CMK (cell line): ENCODE measurements at places on chromosomes 1 and 21.

DNA sequence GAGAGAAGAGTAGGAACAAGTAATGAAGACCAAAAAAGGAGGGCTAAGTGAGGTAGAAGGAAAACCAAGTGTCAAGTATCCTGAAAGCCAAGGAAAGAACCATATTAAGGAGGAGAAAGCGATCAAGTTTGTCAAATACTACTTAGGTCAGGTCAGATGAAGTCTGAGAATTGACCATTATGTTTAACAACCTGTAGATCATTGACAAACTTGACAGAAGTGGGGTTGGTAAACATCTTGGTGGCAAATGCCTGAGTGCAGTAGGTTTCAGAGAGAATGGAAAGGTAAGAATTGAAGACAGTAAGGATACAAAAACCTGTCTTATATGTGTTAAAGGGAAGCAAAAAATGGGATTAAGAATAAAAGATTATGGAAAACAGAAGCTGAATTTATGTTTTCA is 3.7 kb upstream of the CHIA start:
- no peak for DNase-seq

DNA sequence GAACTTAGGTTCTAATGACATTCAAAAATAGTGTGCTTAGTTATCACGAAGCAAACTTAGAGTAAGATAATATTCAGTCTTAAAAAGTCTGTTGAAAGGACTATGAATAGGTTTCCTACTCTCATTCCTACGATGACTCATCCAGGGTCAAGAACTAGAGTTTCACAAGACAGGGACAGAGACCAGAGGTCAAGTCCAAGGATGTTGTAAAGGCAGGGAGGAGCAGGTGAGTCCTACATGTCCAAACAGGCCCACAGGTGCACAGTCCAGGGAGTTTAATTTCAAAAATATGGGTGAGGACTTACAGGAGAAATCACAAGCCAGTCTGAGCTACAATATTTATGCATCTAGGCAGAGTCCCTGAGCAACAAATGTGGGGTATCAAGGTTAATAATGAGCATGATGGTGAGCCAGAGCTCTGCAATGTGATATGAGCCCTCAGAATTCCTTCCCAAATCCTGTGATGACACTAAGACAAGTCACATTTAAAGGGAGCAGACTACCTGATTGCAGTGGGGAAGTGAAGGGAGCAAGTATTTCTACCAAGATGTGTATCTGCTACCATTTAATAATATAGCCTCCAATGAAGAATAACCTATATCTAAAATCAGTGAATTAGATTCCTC is 100.0 kb upstream of the NRIP1 start:
- DNase-seq, result no peak

DNA sequence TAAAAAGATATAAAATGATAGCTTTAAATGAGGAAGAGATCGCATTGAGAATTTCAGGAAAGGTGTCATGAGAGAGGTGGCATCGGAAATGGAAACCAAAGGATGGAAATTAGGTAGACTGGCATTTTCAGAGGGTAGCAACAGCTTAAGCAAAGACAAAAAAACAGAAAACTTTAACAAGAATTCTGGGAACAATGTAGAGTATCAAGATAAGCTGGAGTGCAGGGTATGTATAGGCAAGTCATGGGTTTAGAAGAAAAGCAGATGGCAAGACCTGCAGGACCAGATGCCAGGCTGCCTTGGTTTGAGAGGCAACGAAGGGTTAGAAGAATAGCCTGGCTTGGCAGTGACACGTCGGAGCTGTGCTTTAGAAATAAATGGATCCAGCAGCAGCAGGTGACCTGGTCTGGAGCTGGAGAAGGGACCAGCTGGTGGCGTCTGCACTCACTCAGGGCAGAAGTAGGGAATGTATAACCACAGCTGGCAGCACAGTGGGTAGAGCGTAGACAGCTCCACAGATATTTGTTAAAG is 149.4 kb upstream of the TIAM1 start:
- DNase-seq, result no peak

GRCh38 chr1:37068897-37069296 is 34.6 kb upstream of the GRIK3 start:
- no peak for DNase-seq

DNA sequence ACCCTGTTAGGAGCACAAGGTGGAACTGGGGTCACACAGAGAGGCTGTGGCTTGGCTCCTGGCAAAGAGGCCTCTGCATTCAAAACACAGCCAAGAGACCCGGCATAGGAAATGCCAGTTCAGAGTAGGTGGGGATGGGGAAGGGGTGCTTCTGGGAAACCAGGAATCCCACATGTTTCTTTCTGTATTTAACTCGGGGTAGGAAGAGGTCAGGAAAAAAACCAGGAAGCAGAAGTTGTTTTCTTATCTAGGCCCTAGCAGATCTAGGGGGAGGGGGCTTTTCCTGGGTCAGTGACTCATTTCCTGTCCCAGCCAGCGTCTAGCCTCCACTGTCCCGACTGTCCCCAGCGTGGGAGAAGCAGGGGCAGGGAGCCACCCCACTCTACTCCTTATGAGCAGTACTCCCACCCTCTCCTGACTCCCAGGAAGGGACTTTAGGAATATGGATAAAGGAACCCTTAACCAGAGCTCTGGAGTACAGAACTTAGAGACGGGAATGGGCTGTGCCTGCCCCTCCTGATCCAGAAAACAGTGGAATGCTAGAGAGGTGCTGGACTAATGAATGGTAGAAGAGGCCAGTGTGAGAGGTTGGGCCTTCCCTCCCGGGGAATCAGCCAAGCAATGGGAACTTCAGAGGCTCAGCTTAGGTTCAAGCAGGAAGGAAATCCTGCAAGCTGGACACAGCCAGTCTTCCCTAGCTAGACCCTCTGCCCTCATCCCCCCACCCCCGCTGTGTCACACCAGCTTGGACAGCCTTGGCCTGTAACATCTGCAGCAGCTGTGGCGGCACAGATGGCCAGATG is 5.7 kb downstream of the FHL3 start:
- peak; percentile 84 for DNase-seq

DNA sequence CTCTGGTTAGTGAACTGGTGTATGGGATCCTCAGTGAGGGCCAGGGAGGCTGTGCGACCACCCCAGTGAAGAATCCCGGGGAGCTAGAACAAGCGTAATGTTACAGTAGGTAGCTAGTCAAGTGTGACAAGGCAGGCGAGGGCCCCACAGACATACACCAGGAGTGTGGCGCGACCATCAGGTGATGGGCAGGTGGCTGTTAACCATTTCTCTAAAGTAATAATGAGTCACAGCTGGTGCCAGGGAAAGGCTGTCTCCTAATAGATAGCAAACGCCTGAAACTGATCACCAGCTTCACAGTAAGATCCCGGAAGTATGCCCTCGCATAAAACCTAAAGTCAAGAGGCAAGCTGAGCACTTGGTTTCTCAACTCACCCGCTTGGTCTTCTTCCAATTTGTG is 40.5 kb upstream of the TARBP1 start:
- DNase-seq, result no peak

DNA sequence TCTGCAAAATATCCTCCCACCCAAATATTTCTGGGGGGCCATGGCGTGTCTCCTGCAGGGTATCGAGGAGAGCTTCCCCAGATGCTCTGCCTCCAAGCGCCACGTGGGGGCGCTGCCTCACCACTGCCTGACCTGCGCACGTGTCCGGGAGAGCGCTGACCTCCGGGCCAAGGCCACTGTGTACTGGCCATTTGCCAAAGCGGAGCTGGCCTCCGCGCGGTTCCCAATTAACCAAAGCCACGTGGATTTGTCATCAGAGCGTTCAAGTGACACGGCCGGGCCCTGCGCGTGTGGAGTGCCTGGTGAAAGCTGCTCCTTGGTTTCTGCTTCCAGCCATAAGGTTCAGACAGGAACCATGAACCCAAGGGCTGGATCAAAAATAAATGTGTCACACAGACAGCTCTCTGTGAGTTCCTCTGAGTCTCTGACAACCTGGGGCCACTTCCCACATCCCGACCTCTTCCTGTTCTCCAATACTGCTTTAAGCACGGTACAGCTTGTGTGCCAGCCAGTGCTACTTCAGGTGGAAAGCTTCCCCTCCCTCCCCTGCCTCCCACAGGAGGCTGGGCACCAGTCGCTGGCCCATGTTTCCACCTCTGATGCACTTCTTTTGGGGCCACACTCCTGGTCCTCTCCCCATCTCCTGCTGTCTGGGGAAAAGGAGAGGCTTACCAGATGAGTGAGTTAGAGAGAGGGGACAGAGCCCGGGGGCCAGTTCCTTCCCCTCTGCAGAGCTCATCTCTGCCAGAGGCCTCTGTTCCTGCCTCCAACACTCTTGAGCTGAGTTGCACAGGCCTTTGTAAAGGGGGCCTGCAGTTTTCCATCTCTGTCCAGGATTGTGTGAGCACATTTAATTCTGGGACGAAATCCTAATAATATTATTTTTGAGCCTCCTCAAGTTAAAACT is 26.1 kb downstream of the ZP4 start:
- DNase-seq, result peak; percentile 53

DNA sequence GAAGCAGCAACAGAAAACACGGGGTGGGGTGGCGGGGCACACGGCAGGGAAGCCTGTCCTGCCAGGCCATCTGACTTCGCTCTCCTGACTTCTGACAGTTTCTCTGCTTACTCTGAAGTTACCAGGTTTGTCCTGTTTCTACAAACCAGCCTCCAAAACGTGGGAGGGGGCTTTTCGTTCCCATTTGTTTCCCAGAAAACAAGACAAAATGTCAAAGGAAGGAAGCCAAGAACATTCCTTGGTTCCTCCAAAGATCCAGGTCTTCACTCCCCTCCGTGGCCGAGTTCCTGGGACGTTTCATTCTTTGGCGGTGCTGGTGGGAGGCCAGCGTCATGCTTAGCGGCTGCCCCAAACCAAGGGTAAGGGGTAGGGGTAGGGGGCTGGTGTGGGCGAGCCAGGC is 49.6 kb downstream of the MEGF6 start:
- DNase-seq, result no peak

- no peak for DNase-seq
Measured at GRCh38 chr1:192939440-192939839, 119.7 kb downstream of the UCHL5 start.

GRCh38 chr21:34554227-34554626 is 42.2 kb upstream of the KCNE1 start:
- DNase-seq, result no peak

DNA sequence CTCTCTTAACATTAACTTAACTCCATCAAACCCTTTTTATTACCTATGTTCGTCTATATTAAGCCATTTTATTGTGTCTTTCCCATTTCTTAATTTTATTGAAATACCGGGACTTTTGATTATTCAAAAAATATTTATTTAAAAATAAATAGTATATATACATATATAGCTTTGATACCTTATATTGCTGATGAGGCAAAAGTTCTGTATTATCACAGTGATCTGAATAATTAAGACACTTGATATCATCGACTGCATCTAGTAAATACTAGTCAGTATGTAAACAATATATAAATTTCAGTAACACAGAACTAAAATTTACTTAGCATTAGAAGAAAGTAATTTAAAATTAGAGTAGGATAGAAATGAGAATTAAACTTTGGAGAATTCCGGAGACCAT is 22.0 kb downstream of the TTLL7 start:
- DNase-seq, result no peak

DNA sequence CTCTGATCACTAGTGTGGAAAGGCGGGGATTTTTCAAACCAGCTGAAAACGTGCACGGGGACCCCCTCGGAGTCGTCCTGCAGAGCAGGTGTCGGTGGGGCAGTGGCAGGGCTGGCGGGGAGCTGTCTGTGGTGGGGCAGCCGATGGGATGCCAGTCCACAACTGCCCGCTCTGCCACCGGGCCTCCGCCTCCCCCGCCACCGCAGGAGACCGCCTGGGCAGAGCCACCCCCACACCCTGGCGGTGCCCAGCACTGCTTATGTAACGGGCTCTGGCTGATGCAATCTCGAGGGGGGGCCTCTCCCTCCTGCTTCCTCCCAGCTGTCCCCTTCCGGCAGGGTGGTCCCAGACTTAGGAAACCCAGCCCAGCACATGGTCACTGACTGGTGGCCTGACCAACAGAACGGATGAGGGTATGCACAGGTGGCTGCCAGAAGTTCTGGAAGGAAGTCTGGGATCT is 9.3 kb downstream of the CHD5 start:
- DNase-seq, result no peak

DNA sequence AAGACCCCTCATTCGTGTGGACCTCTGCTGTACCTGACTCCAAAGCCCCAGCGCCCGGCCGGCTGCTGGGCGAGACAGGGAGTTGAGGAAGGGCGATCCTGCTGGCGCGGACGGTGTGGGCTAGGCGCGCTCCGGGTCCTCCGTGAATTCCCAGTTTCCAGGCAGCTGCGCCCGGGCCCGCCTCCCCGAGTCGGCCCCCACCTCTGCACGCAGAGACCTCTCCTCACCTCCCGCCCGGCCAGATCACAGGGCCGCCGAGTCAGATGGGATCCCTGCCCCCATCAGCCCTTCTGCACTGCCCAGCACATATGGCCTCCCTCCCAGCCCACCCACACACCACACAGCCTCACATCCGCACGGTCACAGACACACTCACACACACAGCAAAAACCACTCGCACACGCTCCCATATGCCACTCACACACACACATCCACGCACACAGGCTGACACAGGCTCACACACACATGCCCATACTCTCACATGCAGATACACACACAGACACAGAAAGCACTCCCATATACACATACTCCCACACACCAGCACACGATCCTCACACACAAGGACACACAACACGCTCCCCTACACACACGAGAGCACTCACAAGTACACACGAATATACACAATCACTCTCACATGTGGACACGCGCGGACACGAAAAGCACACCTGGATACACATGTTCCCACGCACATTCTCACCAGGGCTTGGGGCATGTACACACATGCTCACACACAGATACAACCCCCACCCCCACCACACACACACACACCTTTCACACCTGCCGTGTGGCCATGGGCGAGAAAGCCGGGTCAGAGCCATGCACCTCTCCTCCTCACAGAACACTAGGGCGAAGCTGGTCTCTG is 7.2 kb upstream of the GUCA2B start:
- no peak for DNase-seq

GRCh38 chr1:17113963-17114362 is 5.3 kb downstream of the PADI2 start:
- DNase-seq, result no peak

- DNase-seq, result no peak
Measured at GRCh38 chr1:24189528-24189927, 2.4 kb upstream of the IFNLR1 start.

- DNase-seq, result no peak
Measured at GRCh38 chr21:41975391-41976272, 21.8 kb upstream of the C2CD2 start.

GRCh38 chr1:219670426-219671149 is 57.7 kb upstream of the ZC3H11B start:
- no peak for DNase-seq

- no peak for DNase-seq
Measured at GRCh38 chr1:107776900-107777663, 187.9 kb downstream of the VAV3 start.

DNA sequence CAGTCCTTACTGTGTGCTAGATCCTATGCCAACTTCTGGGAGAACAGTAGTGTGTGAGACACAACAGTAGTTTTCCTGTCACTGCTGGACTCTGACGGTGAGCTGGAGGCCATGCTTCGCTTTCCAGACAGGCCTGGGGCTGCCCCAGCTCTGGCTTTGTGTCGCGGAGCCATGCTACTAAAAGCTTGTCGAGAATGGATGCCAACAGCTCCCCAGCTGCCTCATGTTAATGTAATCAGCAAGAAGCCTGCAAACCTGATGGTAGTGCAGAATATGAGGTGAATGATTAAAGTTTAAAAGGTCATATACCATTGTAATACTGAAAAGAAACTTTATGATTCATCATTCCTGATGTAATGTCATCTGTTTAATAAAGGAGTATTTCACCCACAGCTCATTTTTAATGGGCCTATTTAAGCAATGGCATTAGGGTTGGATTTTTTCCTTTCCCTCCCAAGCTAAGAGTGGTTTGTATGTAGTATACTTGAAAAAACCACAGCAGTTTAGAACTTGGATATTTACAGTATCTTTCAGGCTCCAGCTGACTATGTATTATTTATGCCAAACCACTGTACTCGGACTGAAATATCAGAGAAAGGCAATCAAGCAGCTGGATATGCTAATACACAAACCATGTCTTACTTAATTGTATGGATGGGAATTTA is 343.0 kb downstream of the NUF2 start:
- no peak for DNase-seq
